ENCODE measurements at places on chromosomes 5 and 9. TPM values are rescaled to one million over a fixed set of nuclear protein-coding genes. Genes with fewer than 3 reads are reported as not detected.
A peak's percentile ranks its signal among the peaks of the same experiment; 100 is the strongest.

The SLC4A9 gene
- total RNA-seq = 0.07 TPM

The RUSC2 gene
- total RNA-seq = 5.3 TPM

The HTR1A gene
- total RNA-seq = not detected

The ZNF366 gene
- not detected for total RNA-seq

The FSD1L gene
- 2.2 TPM for total RNA-seq

The ARAP3 gene
- total RNA-seq = 4.1 TPM

The LCP2 gene
- total RNA-seq = 162 TPM

The SELENOP gene
- 0.16 TPM for total RNA-seq

DNA sequence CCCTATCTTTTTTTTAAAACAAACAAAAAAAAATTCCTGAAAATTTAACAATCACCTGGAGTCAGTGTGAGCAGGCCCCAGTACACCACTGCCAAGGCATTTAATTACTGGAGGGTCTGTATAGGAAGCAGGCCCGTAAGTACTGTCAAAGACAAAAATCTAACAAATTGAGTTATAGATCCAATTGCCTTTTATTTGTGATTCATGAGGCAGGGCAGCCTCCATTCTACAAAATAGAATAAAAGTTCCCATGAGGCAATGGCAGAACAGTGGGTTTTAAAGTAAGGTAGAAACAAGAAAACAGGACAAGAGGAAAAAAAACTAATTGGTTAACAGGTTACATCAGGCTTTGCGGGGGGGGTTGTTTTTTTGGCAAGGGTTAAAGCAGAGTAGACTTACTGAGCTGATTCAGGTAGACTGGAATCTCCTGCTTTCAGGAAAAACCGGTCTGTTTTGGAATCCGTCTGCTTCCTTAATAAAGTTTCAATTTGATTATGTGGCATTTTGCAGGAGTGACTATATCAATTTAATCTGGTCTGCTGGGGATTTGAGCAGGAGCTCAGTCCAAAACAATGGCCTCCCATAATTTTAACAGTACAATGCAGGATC, 48.9 kb downstream of the AUH start:
- DNase-seq = no peak

DNA sequence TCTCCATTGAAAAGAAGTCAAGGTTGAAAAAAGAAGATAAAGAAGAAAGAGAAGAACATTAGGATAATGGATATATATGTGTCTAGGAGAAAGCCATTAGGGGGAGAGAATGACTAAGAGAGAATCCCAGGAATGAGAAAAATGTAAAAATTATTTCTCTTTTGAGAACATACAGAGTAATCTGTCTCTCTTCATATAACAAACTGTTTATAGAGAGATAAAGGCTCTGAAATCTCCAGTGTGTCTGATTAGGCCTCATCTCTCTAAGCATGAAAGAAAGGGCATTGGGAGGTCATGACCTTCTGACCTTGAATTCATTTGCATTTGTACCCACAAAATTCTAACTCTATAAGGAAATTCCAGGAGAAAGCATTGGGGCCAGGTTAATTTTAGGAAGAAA, 3.5 kb upstream of the MPDZ start:
- DNase-seq = no peak

GRCh38 chr9:7500521-7500920, 299.1 kb downstream of the DMAC1 start:
- DNase-seq = no peak

GRCh38 chr5:179378116-179378440, 32.8 kb upstream of the ADAMTS2 start:
- no peak for DNase-seq

DNA sequence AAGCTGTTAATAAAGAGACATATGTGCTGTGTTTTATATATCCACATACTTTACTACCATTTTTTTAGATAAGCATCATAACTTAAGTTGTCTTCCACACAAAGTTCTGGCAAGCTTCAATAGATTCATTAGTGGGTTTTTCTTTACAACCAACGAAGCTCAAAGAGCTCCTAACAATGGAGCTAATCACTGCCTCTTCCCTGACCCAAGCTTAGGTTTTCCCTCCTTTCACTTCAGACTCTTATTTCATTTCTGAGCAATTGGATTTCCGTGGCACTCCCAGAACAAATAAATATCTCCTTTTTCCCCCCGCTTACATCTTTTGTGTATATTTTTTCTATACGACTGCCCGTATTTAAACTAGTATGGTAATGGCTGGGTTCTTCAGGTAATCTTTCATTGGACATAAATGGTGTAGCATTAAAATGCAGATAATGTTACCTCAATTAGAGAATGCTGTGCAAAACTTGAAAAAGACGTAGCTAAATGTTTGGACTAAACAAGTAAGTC, 275.5 kb upstream of the TMEM161B start:
- DNase-seq = no peak

DNA sequence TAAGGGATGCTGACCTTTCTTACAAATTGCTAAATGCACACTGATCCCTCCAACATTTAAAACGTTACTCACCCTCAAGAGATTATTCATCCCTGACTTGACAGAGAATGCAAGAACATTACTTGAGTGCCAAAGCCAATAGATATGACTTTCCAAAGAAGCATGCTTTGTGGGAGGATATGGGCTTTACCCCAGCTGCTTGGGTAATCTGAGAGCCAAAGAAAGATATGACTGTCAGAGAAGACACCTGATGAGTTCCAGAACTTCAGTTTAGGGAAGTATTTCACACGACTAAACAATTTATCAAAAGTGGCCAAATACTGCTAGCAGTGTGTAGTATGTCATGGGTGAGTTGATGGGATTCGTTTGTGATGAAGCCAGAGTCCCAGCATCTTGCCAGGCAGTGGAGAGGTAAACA, 7.4 kb upstream of the SPDL1 start:
- no peak for DNase-seq

GRCh38 chr9:116087246-116087645, 66.3 kb upstream of the PAPPA start:
- DNase-seq = no peak

DNA sequence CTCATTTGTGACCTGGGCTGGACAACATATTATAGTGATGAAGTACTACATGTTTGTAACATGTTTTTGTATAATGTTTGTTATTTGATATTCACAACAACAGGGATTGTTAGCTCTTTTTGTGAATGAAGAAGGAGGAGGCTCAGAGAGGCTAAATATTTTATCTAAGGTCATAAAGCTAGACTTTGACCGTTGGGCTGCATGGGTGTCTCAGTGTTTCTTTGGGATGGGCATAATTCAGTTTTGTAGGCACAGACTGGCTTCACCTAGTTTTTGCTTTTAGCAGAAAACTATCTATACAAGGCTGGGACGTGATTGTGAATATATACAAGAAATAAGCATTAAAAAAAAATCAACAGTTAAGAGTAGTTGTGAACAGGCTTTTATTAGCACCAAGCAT, 15.0 kb upstream of the GNG10 start:
- DNase-seq = no peak

DNA sequence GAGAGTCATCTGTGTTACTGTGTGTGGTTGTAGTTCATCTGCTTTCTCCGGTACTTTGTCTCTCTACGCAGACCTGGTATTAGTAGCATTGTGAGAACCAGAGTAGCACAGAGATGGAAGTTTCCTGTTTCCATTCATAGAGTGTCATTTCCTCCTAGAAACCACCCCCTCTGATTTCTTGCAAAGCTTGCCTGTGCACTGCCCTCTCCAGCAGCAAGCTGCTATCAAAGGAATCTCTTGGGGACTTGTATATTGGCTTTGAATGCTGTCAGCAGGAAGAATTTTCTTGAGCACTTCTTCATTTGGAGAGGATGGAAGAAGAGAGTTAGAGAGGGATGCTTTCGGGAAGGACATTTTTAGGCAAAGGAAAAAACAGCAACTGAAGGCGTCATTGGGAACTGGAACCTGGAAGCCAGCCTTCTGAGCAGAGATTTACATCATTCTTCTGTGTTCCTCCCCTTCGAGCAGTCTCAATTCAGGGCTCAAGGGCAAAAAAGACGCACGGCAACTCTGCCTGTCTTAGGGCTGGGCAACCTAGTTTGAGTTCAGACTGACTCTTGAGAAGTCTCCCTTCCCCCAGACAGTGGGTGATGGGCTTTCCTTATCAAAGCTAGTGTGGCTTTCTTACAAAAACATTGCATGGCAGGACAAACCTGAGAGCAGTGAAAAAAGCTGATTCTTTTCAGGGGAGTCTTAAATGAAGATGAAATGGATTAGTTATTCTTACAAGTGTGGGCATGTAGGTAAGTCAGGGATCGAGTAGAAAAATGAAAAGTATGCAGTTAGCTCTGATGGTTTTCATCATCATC, 226.3 kb downstream of the AOPEP start:
- DNase-seq = peak; percentile 12

GRCh38 chr5:12354686-12355085, 450.4 kb upstream of the CTNND2 start:
- no peak for DNase-seq

DNA sequence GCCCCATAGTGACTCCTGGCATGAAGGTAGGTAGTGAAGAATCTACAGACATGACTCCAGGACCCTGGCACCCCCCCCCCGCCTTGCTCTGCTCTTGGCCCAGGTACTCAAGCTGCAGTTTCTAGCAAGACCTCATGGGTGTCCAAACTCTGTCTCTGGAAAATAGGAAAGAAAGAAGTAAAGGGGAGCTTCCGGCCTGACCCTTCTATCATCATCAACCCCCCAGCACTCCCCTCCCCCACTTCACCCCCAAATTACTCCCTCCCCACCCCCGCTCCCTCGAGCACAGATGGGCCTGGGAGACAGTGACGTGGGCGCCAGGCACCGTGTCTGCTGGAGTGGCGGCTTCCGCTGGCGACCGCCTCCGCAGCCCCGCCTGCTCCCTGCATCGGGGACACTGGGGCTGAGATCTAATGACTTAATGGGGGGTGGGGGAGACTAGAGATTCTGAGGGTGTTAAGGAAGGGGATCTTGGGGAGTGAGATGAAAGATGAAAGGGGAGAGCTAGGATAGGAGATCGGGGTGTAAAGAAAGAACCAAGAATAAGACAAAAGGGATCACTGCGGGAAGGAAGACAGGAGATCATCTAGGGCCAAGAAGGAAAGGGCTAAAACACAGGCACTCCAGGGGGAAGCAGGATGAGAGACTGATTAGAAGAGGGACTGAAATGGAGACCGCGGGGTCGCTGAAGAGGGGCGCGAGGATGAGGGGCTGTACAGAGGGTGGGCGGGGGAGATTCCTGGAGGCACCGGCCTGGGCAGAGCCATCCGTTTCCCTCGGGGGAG, 1.1 kb upstream of the DNAJB5 start:
- DNase-seq = peak; percentile 51

- no peak for DNase-seq
Observed at GRCh38 chr9:14251154-14252071, 62.5 kb downstream of the NFIB start.

- DNase-seq = peak; percentile 53
Observed at GRCh38 chr9:95852059-95853032, 23.1 kb upstream of the ERCC6L2 start.

DNA sequence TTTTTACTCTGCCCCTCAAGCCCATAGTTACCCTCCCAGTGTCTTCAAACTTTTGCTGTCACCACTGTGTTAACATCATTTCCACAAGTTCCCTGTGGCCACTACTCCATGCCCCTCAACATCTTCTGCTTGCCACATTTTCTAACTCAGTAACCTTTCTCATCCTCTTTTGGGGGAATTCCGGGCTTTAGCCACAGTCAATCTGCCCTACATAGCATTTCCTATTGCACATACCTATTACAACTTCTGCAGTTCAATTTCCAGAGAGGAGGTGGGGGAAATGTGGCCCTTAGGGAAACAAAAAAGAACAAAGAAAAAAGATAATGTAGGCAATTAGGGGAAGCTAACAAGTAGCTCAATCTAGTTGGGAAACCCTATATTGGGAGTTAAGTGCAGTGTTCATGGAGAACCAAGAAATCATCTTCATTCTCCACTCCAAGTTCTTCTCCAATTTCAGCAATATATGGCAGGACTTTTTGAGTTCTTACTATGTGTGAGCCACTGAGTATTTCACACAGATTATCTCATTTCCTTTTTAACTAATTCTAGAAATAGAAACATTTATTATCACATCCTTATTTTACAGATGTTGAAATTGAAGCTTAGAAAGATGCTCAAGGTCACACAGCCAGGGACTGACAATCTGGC, 40.2 kb upstream of the LPAR1 start:
- DNase-seq = no peak

- no peak for DNase-seq
Observed at GRCh38 chr9:91560301-91560700, 136.7 kb upstream of the NFIL3 start.

DNA sequence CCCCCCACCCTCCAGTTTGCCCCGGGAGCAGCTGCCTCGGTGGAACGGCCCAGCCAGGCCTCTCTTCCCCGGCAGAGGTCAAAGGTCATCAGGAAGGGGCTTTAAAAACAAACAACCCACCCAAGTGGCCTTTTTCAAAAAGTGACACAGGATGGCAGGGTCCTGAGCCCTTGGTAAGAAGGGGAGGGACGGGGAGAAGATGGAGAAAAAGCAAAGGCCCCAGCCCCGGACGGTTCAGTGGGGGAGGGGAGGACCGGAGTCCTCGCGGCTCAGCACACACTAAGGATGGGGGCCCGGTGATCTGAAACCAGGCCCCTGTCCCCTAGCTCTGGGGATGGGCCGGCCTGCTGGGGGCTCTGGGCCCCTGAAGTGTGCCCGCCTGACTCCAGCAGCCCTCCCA, 1.1 kb downstream of the PRRX2 start:
- DNase-seq = no peak

DNA sequence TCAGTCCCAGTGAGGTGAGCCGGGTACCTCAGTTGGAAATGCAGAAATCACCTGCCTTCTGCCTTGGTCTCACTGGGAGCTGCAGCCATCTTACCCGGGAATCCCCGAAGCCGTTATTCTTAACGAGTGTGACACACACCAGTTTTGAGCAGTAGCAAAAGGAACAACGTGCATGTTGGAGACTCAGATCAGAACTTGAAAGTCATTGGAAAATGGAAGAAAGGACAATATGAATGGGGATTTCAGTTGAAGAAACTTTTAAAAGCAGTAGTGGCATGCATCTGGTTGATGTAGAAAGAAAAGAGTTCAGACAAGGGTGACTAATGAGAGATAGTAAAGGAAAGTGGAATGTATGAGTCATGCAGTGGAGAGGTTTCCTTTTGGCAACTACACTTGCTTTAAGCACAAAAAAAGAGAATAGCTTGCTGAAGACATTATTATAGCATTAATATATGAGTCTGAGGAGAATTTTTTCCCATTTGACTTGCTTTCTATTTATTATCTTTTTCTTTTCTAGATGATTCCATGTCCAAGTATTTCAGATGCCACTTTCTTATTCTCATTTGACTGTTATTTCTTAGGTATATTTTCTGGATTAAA, 44.4 kb upstream of the ANKDD1B start:
- peak; percentile 73 for DNase-seq
